Vagina (tissue), 2 donors: ENCODE measurements at places on chromosomes 3 and 15.

DNA sequence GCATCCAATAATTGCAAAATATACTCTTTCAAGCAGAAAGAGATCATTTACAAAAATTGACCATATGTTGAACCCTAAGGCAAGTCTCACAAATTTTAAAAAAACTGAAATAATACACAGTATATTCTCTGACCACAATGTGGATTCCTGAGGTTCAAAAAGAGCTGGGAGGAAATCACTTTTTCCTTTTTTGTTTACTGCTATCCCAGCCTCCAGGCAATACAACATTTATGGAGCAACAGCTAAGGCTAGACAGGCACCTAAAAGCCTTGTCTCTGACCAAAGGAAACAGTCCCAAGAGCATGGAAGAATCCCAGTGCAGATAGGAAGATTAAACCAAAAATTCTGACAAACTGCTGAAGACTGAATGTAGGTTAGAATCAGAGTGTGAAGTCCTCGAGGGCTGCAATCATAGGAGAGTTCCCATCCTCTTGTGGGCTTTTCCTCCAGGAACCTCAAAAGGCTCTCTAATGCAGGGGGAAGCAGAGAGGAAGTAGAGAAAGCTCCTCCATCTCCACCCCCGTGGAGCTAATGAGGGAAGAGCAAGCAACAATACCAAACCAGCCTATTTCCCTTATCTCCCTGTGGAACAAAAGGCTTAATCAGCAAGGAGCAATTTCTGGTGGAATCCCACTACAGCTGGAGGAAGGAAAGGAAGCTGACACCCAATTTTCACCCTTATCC is 57.0 kb downstream of the TMCC1 start:
- no peaks in the 10 kb centered on the region for H3K27me3 ChIP-seq
- no peaks in the 10 kb centered on the region for H3K36me3 ChIP-seq

DNA sequence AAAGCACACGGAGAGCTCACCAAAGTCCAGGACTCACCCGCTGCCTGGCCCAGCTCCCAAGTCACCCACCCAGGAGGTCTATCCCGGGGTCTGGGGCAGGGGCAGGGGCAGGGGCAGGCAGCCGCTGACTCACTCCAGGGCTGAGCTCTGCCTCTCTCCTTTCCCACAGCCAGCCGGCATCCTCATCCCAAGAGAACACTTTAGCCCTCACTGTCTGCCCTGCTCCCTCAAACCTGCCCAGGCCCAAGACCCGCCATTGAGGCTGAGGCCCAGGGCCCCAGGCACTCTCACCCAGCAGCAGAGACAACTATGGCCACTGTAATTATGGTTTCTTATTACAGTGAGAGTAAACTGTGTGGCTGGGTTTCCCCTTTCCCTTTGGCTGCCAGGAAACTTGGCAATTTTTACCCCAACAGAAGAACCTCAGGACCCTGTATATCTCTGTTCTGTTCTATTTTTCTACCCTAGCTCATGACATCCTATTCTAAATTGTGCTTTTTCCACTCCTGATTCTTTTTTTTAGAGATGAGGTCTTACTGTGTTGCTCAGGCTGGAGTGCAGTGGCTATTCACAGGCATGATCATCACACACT is 53.0 kb downstream of the IQSEC1 start:
- peaks cover 53% of the 10 kb centered on the region for H3K4me1 ChIP-seq
- no peak for DNase-seq
- no peaks in the 10 kb centered on the region for H3K36me3 ChIP-seq
- H3K27ac ChIP-seq = no peak overlapping the region
- no peak overlapping the region for H3K4me3 ChIP-seq

DNA sequence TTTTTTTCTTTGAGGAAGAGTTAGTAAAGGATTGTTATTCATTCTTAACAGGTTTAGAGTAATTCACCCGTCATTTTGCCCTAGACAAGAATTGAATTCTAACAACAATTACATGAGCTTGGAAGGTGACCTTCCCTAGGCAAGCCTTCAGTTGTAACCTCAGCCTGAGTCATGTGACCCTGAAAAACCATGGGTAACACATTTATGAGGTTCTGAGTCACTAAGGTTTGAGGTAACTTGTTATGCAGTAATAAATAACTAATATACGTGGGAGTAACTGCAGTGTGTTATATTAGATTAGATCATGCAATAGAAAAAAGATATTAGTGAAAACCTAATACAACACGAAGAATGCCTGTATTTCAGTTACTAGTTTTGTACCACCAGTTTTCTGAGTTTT is 237.6 kb upstream of the NDN start:
- H3K27me3 ChIP-seq = no peaks in the 10 kb centered on the region
- no peak overlapping the region for H3K4me3 ChIP-seq
- no peaks in the 10 kb centered on the region for H3K4me1 ChIP-seq
- no peaks in the 10 kb centered on the region for H3K36me3 ChIP-seq

GRCh38 chr3:18808429-18808828 is 339.9 kb upstream of the KCNH8 start:
- H3K27ac ChIP-seq = no peak overlapping the region
- no peaks in the 10 kb centered on the region for H3K36me3 ChIP-seq
- no peak for DNase-seq
- no peaks in the 10 kb centered on the region for H3K27me3 ChIP-seq

GRCh38 chr3:140922634-140923033 is 19.0 kb upstream of the SLC25A36 start:
- H3K4me3 ChIP-seq = no peak overlapping the region
- DNase-seq = no peak
- no peaks in the 10 kb centered on the region for H3K36me3 ChIP-seq
- no peaks in the 10 kb centered on the region for H3K27me3 ChIP-seq
- H3K27ac ChIP-seq = no peak overlapping the region

DNA sequence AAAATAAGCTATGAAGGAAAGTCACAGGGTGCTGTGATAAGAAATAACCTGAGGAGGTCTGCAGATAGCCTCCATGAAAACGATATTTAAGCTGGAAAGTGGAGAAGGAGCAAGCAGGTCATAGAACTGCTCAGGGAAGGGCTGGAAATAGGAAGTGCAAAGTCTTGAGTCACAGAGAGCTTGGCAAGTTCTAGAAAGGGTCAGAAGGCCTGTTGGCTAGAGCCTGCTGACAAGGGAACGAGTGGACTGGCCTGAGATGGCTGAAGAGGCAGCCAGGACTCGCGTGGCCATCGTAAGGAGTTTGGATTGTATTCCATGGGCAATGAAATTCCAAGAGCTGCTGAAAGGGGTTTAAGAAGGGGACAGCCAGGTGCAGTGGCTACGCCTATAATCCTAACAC is 64.7 kb upstream of the IL12A start:
- no peak overlapping the region for H3K27ac ChIP-seq
- no peaks in the 10 kb centered on the region for H3K27me3 ChIP-seq
- H3K36me3 ChIP-seq = no peaks in the 10 kb centered on the region
- DNase-seq = no peak
- no peaks in the 10 kb centered on the region for H3K4me1 ChIP-seq
- no peak overlapping the region for H3K4me3 ChIP-seq

DNA sequence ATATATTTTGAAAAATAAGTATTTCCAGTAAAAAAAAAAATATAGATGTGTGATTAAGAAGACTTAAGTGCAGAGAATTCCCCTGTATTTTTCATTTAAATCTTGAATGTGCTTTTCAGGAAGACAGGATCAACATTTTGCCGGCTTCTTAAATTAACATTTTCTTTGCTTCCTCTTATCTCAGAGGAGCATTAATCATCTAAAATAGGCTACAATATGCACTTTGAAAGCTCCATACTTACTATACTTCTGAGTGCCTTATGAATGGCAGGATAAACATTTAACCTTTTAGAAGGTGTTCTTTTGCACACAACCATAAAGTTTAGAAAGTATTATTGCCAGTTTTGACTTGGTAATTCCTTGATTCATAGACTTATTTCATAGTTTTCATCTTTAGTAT is 164.3 kb downstream of the ECT2 start:
- no peaks in the 10 kb centered on the region for H3K36me3 ChIP-seq
- DNase-seq = no peak
- H3K4me3 ChIP-seq = no peak overlapping the region
- H3K4me1 ChIP-seq = no peaks in the 10 kb centered on the region
- no peaks in the 10 kb centered on the region for H3K27me3 ChIP-seq
- H3K27ac ChIP-seq = no peak overlapping the region

DNA sequence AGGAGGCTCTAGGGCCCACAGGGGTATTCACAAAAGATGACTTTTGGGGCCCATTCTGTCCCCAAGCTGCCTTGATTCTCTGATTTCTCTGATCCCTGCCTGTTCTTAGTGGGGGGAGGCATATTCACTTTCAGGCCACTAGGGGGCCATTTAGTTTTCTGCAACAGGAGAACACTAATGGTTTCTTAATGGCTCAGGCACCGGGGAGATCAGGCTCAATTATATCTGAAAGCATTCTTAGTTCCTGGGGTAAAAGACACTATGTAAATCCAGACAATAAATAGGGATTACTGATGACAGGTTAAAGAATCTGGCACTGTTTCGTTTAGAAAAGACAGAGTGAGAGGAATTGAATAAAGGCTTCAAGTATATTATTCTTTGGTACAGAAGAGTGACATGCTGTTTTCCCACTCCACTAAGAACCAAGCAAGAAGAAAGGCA is 2.5 kb upstream of the INAFM2 start:
- peaks cover 30% of the 10 kb centered on the region for H3K4me1 ChIP-seq
- H3K4me3 ChIP-seq = no peak overlapping the region
- H3K36me3 ChIP-seq = no peaks in the 10 kb centered on the region

- DNase-seq = no peak
- H3K36me3 ChIP-seq = no peaks in the 10 kb centered on the region
- no peak overlapping the region for H3K4me3 ChIP-seq
- no peaks in the 10 kb centered on the region for H3K4me1 ChIP-seq
- H3K27ac ChIP-seq = no peak overlapping the region
Measured at GRCh38 chr3:40997711-40998519, 201.4 kb upstream of the CTNNB1 start.

GRCh38 chr3:122247825-122248185 is 64.3 kb downstream of the CASR start:
- H3K27me3 ChIP-seq = no peaks in the 10 kb centered on the region
- H3K36me3 ChIP-seq = no peaks in the 10 kb centered on the region
- H3K4me1 ChIP-seq = no peaks in the 10 kb centered on the region
- DNase-seq = no peak
- H3K27ac ChIP-seq = no peak overlapping the region
- H3K4me3 ChIP-seq = no peak overlapping the region

- H3K36me3 ChIP-seq = no peaks in the 10 kb centered on the region
- no peaks in the 10 kb centered on the region for H3K27me3 ChIP-seq
- no peak overlapping the region for H3K27ac ChIP-seq
- DNase-seq = no peak
- no peaks in the 10 kb centered on the region for H3K4me1 ChIP-seq
Measured at GRCh38 chr3:189316296-189317019, 144.7 kb downstream of the TPRG1 start.

- no peaks in the 10 kb centered on the region for H3K36me3 ChIP-seq
- DNase-seq = no peak
- H3K4me3 ChIP-seq = no peak overlapping the region
- no peak overlapping the region for H3K27ac ChIP-seq
Measured at GRCh38 chr3:127925384-127925783, 10.4 kb downstream of the KBTBD12 start.

DNA sequence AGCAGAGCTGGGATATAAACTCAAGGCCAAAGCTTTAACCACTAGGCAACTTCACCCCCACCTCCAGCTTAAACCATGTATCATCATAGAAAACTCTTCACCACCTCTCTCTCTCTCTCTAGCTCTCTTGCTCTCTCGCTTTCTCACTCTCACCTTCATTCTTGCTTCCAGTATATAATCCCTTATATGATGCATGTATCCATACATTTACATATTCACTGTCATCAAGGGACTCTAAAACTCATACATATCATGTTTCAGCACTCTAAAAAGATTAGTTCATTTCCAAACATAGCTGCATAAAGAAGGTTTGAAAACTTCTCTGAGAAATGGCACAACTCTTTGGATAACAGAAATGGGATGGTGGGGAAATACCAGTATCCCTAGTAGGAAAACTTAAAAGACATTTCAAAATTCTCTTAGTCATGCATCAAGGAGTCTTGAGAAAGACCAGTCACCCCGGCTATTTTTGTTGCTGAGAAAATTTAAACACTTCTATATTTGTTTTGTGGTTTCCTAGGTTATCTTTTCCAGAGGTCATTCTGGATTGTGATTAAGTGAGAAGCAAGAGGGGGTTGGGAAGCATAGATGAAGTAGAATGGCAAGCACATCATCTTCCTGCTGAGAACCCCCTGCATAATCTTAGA is 447.8 kb upstream of the THBS1 start:
- no peaks in the 10 kb centered on the region for H3K36me3 ChIP-seq
- no peak overlapping the region for H3K27ac ChIP-seq
- DNase-seq = no peak
- no peak overlapping the region for H3K4me3 ChIP-seq
- peaks cover 8% of the 10 kb centered on the region for H3K4me1 ChIP-seq

DNA sequence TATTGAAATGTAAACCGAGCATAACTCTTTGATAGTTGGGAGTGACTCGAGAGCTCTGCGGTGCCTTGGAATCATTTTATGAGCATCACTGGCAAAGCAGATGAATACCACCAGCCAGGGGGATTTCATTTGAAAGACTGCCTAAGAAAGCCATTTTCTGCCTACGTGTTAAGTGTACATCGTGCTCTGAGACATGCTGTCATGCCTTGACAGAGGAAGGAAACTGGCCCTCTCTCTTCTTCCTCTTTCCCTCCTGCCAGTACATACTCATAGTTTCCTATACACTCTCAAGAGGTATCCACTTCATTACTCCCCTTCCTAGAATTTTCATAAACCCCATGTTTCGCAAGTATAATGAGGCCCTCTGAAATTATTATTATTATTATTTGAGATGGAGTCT is 8.8 kb downstream of the BCL2A1 start:
- no peak overlapping the region for H3K27ac ChIP-seq
- H3K4me3 ChIP-seq = no peak overlapping the region
- H3K4me1 ChIP-seq = no peaks in the 10 kb centered on the region

DNA sequence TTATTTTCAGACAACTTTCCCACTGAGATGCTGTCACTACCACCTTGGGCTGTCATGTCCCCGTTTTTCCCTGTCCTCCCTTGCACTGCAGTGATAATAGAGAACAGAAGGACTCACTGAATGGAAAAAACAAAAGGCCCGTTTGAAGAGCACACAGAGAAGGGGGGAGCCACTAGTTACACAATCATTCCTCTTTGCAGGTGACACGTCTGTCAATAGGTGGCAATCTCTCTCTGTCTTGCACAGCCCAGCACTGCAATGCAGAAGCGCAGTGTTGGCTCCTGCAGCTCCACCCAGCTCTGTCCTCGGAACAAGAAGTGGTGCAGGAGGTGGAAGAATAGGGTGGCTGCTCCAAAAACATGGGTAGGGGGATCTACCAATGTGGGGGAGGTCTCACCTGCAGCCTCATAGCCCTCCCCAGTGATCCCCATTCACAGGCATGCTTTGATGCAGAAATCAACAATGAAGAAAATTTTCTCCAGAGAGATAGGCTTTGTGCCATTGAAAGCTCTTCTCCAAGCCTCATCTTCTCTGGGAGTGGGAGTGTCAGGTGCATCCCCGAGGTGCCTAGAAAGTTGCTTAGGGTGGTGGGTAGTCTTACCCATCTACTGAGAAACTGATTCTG is 31.8 kb downstream of the FSTL1 start:
- DNase-seq = no peak
- no peaks in the 10 kb centered on the region for H3K27me3 ChIP-seq
- peak overlapping the region; percentile 12 for H3K27ac ChIP-seq
- H3K36me3 ChIP-seq = no peaks in the 10 kb centered on the region
- peaks cover 66% of the 10 kb centered on the region for H3K4me1 ChIP-seq
